ENCODE measurements at places on chromosomes 4 and X.

DNA sequence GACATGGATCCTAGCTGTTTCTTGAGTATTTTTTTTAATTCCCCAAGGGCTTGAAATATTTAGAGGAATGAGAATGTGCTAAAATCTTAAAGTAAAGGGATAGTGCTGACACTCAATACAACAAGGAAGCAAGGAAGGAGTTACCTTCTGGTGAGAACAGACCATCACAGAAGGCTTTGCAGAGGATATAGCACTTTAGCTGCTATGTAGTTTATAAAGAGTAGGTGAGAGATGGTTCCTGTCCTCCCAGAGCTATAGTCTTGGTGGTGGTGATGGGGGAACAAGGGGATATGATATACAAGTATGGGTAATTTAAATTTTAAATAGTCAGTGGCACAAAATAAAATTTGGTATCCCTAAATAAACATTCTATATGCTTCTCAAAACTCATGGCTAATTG, 47.6 kb downstream of the MTHFD2L start:
- DNase-seq, result no peak

GRCh38 chrX:100648458-100649417, 4.7 kb downstream of the SRPX2 start:
- DNase-seq, result peak; percentile 2

GRCh38 chr4:3416821-3417221, 24.9 kb upstream of the HGFAC start:
- no peak for DNase-seq

GRCh38 chr4:177680308-177680707, 238.1 kb upstream of the AGA start:
- DNase-seq, result no peak

DNA sequence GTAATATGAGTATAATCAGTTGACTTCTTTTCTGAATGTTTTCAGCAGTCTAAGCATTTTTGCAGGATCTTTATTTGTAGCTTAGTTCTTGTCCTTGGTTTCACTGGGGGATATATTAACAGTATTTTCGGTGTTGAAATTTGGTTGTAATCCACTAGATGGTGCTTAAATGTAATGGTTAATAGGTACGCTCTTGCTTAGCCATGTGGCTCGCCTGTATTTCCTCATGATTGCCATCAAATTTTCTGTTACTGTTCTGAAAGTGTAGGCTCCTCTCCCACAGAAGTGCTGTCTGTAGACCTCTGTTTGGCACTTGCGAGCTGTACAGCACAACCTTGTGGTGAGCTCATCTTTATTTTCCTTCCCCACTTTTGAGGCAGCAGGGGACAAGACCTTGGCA, 3.9 kb upstream of the FAAH2 start:
- DNase-seq, result no peak

GRCh38 chrX:85995641-85996040, 51.7 kb downstream of the CHM start:
- no peak for DNase-seq

DNA sequence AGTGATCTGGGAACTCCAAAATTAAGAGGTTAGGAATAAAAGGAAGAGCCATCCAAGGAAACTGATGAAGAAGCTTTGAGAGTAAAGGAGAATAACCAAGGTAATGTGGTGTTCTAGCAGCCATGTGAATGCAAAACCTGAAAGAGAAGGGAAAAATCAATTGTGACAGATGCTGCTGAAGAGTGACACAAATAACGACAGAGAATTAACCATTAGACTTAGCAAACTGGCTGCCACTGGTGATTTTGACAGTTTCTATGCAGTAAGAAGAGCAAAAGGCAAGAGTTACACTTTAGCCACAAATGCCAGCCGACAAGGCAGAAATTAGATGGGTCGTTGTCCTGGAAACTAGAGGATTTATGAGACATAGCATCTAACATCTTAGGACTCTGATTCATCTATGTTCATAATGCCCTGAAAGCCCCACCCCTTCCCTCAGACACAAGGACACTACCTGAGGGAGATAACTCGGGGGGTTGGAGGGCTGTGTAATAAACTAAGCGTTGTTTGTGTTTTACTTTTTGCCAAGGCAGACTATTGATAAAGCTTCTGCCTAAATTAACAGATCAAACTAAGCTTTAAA, 13.0 kb upstream of the TMEM144 start:
- DNase-seq, result no peak

DNA sequence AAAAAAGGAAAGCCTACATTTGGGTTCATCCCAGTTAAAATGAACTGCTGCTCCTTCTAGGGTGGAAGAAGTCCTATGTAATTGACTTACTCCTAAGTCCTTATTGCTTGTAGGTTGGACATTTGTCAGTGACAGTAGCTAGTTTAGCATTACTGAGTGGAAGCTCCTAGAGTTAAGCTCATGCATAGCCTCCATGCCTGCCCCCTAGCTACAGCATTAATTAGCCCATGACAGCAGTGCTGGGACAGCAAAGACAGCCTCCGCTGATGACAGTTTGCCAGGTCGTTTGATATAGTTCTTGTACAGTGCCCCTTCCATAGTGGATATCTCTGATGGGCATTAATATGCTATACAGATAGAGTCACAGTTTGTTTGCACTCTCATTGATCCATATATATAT, 18.7 kb upstream of the GALNTL6 start:
- DNase-seq, result no peak

- no peak for DNase-seq
Observed at GRCh38 chr4:34412233-34412632, 1832.1 kb downstream of the ARAP2 start.

DNA sequence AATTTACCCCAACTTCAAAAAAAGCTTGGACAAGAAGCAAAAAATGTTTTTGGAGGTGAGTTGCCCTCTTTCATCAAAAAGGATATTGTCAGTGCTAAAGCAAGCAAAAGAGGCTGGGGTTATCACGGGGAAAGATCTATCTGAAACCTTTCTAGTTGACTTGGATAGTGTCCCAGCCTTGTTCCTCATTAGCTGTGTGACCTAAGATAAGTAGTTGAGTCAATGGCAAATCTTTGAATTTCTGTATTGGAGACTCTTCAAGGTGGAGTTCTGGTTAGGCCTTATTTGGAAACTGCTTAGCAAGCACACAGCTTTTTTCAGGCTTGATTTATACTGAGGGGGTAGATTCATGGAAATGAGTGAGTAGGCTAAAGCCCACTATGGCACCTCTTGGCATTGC, 271.6 kb downstream of the GRIA3 start:
- no peak for DNase-seq

GRCh38 chr4:57190601-57191481, 80.7 kb upstream of the IGFBP7 start:
- no peak for DNase-seq

DNA sequence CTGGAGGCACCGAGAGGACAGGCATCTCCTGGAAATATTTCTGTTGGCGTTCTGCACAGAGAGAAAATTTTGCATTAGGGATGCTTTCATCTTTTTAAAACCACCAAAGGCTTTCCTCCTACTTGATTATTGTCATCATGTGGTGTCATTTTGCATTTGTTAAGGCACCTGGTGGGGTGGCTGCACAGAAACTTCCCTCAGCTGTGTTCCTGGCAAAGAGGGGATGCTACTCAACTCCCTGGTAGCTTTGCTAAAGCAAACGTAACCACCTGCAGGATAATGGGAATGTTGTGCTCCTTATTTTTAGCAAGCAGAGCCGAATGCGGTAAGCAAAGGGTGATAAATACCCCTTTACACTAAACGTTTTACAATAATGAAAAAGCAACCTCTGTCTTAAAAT, 229.8 kb downstream of the STIM2 start:
- DNase-seq, result peak; percentile 26

- no peak for DNase-seq
Observed at GRCh38 chrX:31323658-31324057, 251.8 kb upstream of the FTHL17 start.

DNA sequence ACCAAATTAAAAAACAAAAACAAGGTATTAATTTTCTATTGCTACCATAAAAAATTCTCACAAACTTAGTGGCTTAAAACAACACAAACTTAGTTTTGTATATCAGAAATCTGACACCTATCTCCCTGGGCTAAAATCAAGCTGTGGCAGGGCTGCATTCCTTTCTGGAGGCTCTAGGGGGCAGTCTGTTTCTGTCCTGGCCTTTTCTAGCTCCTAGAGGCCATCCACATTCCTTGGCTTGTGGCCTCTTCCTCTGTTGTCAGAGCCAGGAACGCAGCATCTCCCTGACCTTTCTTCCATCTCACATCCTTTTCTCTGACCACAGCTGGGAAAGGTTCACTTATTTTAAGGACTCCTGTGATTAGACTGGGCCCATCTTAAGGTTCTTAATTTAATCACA, 38.9 kb upstream of the TLR2 start:
- DNase-seq, result no peak

GRCh38 chr4:103008875-103009729, 10.4 kb downstream of the SLC9B1 start:
- peak; percentile 52 for DNase-seq

GRCh38 chr4:25859429-25860148, 3.2 kb downstream of the SEL1L3 start:
- DNase-seq, result no peak

- no peak for DNase-seq
Observed at GRCh38 chrX:1336331-1336943, at the start of gene IL3RA. Gene IL3RA (plus strand): TSS chrX:1336785. CDS start chrX:1341766, 4,981 bp downstream.

DNA sequence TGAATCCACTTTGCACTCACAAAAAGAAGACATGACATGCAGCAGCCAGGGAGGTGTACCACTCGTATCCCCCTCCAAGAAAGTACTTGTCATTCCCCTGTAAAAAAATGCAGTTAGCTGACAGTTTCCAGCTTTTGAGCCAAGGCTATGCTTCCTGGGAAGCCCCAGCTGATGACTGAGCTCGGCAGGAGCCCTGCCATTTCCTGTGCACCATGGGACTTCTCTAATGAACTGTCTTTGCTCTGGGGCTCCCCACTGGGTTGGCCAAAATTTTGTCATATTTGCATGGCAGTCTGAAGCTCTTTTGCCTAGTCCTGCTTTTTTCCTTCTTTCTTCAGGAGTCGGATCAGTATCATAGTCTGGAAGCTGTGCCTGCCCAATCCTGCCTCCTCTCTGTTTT, 104.5 kb upstream of the MAOA start:
- DNase-seq, result no peak
